ENCODE measurements at places on chromosomes 1 and 21. TPM values are rescaled to one million over a fixed set of nuclear protein-coding genes. Genes with fewer than 3 reads are reported as not detected.

Gene S100A7A
- total RNA-seq: not detected

Gene DCST1
- not detected for total RNA-seq

Gene TINAGL1
- not detected for total RNA-seq

Gene GBP4
- total RNA-seq: 120 TPM

Gene DENND2C
- total RNA-seq: 0.15 TPM

Gene LHX4
- not detected for total RNA-seq

Gene SYT2
- not detected for total RNA-seq

Gene TCEANC2
- total RNA-seq: 13.5 TPM

DNA sequence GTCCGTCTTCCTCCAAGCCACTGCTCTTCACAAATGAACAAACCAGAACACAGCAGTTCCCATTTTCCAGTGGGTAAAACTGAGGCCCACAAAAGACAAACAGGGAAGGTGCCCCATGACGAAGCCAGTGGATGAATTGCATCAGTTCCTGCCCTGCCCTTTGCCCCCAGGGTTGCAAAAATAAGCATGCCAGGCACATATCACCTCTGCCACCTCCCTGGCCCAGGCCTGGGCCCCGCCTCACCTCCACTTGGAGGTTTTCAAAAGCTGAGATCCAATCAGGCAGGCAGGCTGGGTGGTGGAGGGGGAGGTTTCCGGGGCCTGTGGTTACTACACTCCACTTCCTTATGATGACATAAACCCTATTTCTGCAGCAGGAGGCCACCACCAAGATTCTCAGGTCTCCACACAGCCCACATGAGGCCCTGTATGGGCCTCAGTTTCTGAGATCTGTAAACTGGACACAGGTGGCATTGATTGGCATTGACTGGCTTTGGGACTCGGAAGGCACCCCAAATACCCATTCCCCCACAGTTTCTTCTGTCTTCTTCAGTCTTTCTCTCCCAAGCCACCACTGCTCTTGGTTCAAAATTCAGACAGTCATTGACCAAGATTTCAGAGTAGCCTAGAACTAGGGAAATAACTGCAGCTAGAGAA is 4.1 kb downstream of the KIF21B start:
- peak overlapping the region; percentile 99 for H3K27ac ChIP-seq
- peak overlapping the region; percentile 91 for H3K4me3 ChIP-seq
- H3K27me3 ChIP-seq: no peaks in the 10 kb centered on the region

GRCh38 chr1:228120857-228121489 is 11.9 kb upstream of the MRPL55 start:
- no peaks in the 10 kb centered on the region for H3K27me3 ChIP-seq
- H3K4me3 ChIP-seq: no peak overlapping the region
- no peak for DNase-seq
- peaks cover 11% of the 10 kb centered on the region for H3K4me1 ChIP-seq

DNA sequence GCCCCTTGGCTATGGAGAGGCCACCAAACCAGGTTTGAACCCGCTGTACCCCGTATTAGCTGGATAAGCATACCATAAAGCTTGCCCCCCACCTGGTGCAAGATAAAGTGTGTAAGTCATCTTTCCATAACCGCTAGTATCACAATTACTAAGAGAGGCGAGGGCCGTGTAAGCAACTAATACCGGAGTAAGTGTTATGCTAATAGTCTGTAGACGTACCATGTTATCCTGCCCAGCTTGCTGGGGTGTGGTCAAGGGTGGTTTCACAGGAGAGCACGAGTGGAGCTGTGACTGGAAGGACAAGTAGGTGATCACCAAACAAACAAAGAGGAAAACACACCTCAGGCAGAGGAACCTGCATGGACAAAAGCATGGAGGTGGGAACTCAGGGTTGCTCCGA is 3.6 kb upstream of the TNFRSF1B start:
- no peaks in the 10 kb centered on the region for H3K27me3 ChIP-seq
- peaks cover 78% of the 10 kb centered on the region for H3K4me1 ChIP-seq
- H3K27ac ChIP-seq: peak overlapping the region; percentile 95
- peaks cover 9% of the 10 kb centered on the region for H3K36me3 ChIP-seq

DNA sequence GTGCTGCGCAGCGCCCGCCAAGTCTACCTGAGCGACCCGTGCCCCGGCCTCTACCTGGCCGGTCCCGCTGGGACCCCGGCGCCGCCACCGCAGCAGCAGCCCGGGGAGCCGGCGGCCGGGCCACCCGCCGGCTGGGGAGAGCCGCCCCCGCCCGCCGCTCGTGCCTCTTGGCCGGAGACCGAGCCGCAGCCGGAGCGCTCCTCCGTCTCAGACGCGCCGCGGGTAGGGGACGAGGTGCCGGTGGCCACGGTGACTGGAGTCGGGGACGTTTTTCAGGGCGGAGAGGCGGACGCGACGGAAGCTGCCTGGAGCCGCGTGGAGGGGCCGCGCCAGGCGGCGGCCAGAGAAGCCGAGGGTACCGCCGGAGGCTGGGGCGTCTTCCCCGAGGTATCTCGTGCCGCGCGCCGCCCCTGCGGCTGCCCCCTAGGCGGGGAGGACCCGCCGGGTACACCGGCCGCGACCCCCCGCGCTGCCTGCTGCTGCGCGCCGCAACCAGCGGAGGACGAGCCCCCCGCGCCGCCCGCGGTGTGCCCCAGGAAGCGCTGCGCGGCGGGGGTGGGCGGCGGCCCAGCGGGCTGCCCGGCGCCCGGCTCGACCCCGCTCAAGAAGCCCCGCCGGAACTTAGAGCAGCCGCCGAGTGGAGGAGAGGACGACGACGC is 646 bp downstream of the IER5 start:
- H3K4me1 ChIP-seq: peaks cover 44% of the 10 kb centered on the region
- peaks cover 40% of the 10 kb centered on the region for H3K36me3 ChIP-seq
- peak overlapping the region; percentile 99 for H3K4me3 ChIP-seq
- peak; percentile 23 for DNase-seq
- H3K27ac ChIP-seq: peak overlapping the region; percentile 96
- peaks cover 4% of the 10 kb centered on the region for H3K27me3 ChIP-seq

- H3K4me3 ChIP-seq: no peak overlapping the region
- no peak overlapping the region for H3K27ac ChIP-seq
- DNase-seq: no peak
- no peaks in the 10 kb centered on the region for H3K4me1 ChIP-seq
Measured at GRCh38 chr1:181448461-181448860, 34.9 kb upstream of the CACNA1E start.

- H3K36me3 ChIP-seq: no peaks in the 10 kb centered on the region
- H3K27ac ChIP-seq: no peak overlapping the region
- H3K27me3 ChIP-seq: peaks cover 17% of the 10 kb centered on the region
- no peak for DNase-seq
Measured at GRCh38 chr1:85065550-85065949, 17.2 kb upstream of the MCOLN3 start.

DNA sequence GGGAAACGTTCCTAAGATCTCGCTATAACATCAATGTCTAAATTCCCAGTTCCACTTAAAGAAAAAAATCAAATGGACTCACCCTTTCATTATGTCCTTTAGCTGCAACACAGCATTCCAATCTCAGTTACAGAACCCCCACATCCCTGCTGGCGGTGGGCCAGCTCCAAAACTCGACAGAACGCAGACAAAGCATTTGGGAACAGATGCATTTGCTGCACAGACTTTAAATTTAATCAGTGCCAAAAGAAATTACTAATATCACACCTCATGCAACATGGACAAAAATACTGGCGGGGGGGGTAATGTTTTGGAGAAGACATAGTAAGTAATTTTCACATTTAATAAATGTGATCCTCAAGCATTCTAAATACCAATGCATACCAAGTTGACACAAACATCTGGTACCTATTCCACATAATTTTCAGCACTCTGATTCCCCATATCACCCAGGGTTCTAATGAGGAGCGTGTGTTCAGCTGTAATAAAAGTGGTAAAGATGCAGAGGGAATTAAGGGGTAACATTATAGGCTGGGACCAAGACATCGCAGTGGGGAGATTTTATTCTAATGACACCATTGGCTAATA is 79.7 kb downstream of the TGFBR3 start:
- no peak overlapping the region for H3K4me3 ChIP-seq
- peaks cover 5% of the 10 kb centered on the region for H3K27me3 ChIP-seq
- peaks cover 19% of the 10 kb centered on the region for H3K36me3 ChIP-seq
- H3K27ac ChIP-seq: peak overlapping the region; percentile 47
- H3K4me1 ChIP-seq: peaks cover 76% of the 10 kb centered on the region

GRCh38 chr1:237938553-237938952 is 47.8 kb upstream of the ZP4 start:
- DNase-seq: no peak
- H3K4me3 ChIP-seq: no peak overlapping the region
- H3K27ac ChIP-seq: no peak overlapping the region
- no peaks in the 10 kb centered on the region for H3K4me1 ChIP-seq
- H3K27me3 ChIP-seq: no peaks in the 10 kb centered on the region

- H3K27me3 ChIP-seq: peaks cover 77% of the 10 kb centered on the region
- no peaks in the 10 kb centered on the region for H3K36me3 ChIP-seq
- no peak overlapping the region for H3K4me3 ChIP-seq
- H3K27ac ChIP-seq: no peak overlapping the region
Measured at GRCh38 chr1:119651641-119652040, 3.6 kb upstream of the ZNF697 start.

DNA sequence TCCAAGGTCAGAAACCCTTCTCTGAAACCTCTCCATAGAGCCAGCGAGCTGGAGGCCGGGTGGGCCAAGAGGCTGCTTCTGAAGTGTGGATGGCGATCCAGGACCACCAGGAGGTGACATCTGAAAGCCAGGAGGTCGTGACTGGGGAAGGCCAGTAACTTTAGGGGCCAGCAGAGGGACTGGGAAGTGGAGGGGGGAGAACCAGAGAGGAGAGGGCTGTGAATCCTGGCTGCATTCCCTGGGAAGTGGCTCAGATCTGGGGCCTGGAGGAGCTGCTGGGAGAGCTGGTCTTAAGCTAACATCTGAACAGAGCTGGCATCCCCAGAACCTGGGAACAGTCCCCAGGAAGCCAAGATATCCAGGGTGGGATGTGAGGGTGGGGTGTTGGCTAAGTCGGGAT is 11.3 kb upstream of the EPHA8 start:
- no peak for DNase-seq
- H3K4me1 ChIP-seq: no peaks in the 10 kb centered on the region
- H3K27me3 ChIP-seq: peaks cover 27% of the 10 kb centered on the region
- H3K27ac ChIP-seq: no peak overlapping the region
- H3K4me3 ChIP-seq: no peak overlapping the region

DNA sequence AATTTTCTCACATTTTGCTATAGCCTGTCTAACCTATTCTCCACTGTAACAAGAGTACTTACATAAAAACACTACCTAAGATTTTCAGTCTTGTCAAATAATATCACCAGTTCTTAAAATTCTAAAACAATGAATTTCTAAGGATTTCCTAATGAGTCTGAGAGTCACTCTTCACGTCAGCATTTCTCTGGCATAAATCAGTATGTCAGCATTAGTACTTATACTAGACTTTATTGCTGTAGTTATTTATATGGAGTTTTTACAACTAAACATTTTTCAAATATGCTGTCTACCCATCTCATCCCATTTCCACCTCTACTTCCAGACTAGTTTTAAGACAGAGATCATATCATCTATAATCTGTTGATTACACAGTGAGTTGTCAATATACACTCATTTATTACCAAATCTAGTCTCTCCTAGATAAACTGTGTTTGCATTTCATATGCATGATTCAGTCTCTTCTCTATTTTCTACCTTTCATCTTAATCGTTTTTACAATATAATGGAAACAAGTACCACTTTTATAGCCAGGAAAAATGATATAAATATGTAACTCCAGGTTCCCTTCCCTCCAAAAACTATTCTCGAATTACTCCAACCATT is 32.8 kb downstream of the LIN9 start:
- no peak for DNase-seq
- no peaks in the 10 kb centered on the region for H3K27me3 ChIP-seq
- no peak overlapping the region for H3K27ac ChIP-seq
- peaks cover 14% of the 10 kb centered on the region for H3K36me3 ChIP-seq

- H3K4me1 ChIP-seq: peaks cover 48% of the 10 kb centered on the region
- peak; percentile 79 for DNase-seq
- no peak overlapping the region for H3K4me3 ChIP-seq
- peaks cover 67% of the 10 kb centered on the region for H3K36me3 ChIP-seq
- no peaks in the 10 kb centered on the region for H3K27me3 ChIP-seq
Measured at GRCh38 chr1:161209790-161210409, 5.2 kb upstream of the FCER1G start.

DNA sequence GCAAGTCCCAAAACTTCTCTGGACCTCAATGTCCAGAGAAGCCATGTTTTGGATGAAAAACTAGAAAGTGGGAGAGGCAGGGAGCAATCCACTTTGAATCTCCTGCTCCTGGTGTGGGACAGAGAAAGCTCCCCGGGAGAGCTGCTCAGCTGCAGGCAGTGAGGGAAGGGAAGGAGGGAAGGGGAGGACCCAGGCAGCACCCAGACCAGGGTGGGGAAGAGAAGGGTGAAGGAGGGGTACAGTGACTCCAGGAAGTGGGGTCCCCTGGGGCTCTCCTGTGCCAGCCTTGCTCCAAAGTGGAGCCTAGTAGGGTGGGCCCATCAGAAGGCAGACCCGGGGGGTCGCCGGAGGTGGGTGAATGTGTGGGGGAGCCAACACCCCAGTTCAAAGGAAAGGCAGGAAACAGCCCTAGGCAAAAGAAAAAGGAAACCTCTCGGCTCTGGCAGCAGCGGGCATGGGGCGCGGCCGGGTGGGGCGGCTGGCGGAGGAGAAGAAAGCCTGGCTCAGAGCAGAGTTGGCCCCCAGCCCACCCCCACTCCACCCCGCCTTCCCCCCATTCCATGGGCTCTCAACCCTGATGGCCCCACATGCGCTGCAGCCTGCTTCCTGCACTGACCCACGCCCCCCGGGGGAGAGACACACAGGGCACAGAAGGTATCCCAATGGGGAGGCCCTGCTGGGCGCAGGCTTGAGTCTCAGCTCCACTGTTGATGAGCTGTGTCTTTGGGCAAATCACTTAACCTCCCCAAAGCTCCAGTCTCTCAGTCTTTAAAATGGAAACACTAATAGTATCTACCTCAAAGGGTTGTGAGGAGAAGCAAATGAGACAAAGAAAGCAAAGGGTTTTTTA is 5.7 kb downstream of the LGR6 start:
- no peak overlapping the region for H3K27ac ChIP-seq
- DNase-seq: no peak
- H3K27me3 ChIP-seq: peaks cover 31% of the 10 kb centered on the region
- no peaks in the 10 kb centered on the region for H3K36me3 ChIP-seq
- no peak overlapping the region for H3K4me3 ChIP-seq

- H3K27ac ChIP-seq: no peak overlapping the region
- H3K27me3 ChIP-seq: no peaks in the 10 kb centered on the region
- H3K4me1 ChIP-seq: peaks cover 2% of the 10 kb centered on the region
- DNase-seq: no peak
- H3K4me3 ChIP-seq: no peak overlapping the region
Measured at GRCh38 chr1:161784968-161785367, 18.8 kb downstream of the ATF6 start.

GRCh38 chr1:46077644-46078043 is 54.8 kb downstream of the PIK3R3 start:
- H3K4me3 ChIP-seq: no peak overlapping the region
- DNase-seq: no peak
- H3K27ac ChIP-seq: no peak overlapping the region
- no peaks in the 10 kb centered on the region for H3K36me3 ChIP-seq

GRCh38 chr1:228337711-228338520 is 68.7 kb downstream of the TRIM11 start:
- H3K27ac ChIP-seq: no peak overlapping the region
- peaks cover 9% of the 10 kb centered on the region for H3K4me1 ChIP-seq
- no peak overlapping the region for H3K4me3 ChIP-seq
- peaks cover 2% of the 10 kb centered on the region for H3K36me3 ChIP-seq
- no peak for DNase-seq
- H3K27me3 ChIP-seq: no peaks in the 10 kb centered on the region

GRCh38 chr1:179591592-179592580 is at the start of gene TDRD5:
TSS of gene TDRD5 (plus strand) at chr1:179591832. CDS start at chr1:179592616, 784 bp downstream.
- H3K4me3 ChIP-seq: no peak within 1 kb of the TSS
- H3K27me3 ChIP-seq: peaks cover 50% of the 10 kb centered on the region
- no peaks in the 10 kb centered on the region for H3K4me1 ChIP-seq
- DNase-seq: no peak

- H3K36me3 ChIP-seq: peaks cover 33% of the 10 kb centered on the region
- no peak overlapping the region for H3K27ac ChIP-seq
- no peaks in the 10 kb centered on the region for H3K27me3 ChIP-seq
- no peak overlapping the region for H3K4me3 ChIP-seq
- DNase-seq: no peak
Measured at GRCh38 chr1:183476081-183476480, 3.8 kb downstream of the SMG7 start.

All from activated CD4-positive, alpha-beta T cell treated with anti-CD3 and anti-CD28 coated beads, Interleukin-2, amount 10 ng/mL, durations not matched to agents 7 days and 5 days (primary cell).